ENCODE measurements at places on chromosomes 6 and 20.

DNA sequence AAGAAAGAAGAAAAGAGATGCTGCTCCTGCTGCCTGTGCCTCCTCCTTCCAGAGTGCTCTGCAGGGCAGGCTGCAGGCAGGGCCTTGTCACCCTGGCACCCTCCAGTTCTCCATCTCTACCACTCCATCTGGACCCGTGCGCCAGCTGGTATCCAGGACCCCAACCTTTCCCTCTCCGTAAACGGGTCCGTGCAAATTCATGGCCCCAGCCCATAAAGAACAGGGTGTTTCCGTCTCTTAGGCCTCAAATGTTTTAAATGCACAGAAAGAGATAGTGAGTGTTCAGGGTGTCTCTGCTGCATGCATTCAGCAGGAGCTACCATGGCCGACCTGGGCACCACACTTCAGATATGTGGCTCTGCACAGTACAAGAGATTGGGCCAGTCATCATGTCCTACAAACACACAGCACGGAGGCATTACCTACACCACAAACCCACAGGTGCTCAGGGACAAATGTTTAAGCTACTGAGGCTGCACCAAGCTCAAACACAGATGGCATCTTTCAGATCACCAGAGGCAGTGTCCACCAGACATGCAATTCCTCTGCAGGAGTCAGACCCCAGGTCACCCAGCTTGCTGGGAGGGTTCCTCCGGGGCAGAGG is 258.1 kb downstream of the DLL1 start:
- DNase-seq: no peak

- DNase-seq: no peak
These were observed 94.0 kb upstream of the NHSL1 start for GRCh38 chr6:138593124-138593877.

DNA sequence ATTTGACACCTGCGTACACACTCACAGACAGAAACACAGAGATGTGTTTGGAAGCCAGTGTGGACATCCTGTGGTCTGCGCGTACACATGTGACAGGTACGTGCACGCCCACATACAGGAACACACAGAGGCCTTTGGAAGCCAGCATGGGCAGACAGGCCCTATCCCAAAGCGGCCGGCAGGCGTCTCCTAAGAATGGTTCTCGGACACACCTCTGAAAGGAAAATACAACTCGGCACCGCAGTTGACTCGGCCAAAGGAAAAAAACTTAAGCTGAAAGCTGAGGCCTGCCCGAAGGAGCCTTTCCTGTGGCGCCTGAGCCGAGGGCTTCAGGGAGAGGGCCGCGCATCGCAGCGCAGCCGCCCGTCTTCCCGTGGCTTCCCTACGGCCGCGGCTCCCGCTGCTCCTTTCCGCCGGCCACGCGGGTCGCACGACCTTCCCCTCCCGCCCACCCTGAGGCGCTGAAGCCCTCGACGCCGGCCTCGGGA is 1.4 kb upstream of the CEP43 start:
- peak; percentile 68 for DNase-seq

- DNase-seq: no peak
These were observed 19.8 kb downstream of the SLC22A3 start for GRCh38 chr6:160367798-160368547.

DNA sequence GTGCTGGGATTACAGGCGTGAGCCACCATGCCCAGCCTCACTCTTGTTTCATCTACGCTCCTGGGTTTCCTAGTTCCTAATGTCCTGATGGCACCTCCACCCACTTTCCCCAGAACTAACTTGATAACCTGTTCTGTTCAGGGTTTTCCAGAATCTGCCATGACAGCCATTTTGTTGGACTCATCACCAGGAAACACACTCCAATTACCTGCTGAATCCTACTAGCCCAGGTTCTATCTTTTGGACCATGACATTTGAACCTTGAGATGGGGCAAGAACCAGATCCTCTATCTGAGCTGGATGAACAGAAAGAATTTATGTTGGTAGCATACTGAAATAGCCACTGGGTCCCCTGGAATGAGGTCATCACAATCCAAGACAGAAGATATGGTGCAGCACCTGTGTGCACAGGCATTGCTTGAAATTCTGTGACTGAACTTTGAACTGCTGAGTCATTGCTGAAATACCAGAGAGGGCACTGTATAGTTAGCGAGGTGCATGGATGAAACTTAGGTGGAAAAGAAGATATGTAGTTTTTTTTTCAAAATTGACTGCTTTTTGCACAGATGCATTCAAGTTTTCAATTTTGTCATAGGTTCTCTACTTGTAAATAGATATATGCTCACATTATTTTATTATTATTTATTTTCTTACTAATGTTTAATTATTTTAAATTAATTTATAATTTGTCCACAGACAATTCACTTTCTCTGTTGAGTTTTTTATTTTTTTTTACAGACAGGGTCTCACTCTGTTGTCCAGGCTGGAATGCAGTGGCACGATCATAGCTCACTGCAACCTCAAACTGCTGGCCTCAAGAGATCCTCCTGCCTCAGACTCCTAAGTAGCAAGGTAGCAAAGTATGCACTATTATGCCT is 42.8 kb upstream of the TASP1 start:
- DNase-seq: no peak

Data from NCI-H524 (cell line).